ENCODE measurements at places on chromosomes 1 and 21. TPM values are rescaled to one million over a fixed set of nuclear protein-coding genes. Genes with fewer than 3 reads are reported as not detected.

PRAMEF6 gene
- total RNA-seq, result not detected

KCNA2 gene
- 0.75 TPM for total RNA-seq

GRCh38 chr1:234972411-234973191, 156.0 kb downstream of the TOMM20 start:
- no peak for DNase-seq

FAM151A gene
- total RNA-seq, result not detected

- no peak for DNase-seq
These were observed 33.6 kb downstream of the RUNX1 start for GRCh38 chr21:35015435-35016024.

GRCh38 chr1:67755160-67755559, 70.2 kb downstream of the GADD45A start:
- no peak for DNase-seq

DNA sequence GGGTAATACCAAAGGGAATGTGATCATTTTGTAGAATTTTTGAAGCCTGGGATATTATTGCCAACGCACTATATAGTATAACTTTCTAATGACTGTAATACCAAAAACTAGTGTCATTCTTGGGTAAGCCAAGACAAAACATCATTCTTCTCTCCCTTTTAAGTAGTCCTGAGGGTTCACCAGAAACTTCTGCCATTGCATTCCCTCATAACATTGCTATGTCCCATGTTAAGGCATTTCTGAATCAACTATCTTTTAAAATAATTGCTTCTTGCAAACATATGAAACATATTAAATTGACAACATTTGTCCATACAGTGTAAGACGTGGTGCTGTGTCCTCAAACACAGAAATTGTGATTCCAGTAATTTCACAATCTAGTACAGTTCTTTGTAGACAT, 29.9 kb upstream of the C1orf21 start:
- peak; percentile 76 for DNase-seq

DNA sequence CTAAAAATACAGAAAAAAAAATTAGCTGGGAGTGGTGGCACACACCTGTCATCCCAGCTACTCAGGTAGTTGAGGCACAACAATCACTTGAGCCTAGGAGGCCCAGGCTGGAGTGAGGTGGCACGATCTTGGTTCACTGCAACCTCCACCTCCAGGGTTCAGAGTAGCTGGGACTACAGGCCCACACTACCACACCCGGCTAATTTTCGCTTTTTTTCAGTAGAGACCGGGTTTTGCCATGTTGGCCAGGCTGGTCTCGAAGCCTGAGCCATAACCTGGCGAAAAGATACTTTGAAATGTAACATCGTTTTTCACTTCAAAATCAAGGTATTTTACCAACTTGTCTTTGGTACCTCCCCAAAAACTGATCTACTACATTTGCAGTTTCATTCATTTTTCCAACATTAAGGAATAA, 6.1 kb downstream of the GAS5 start:
- no peak for DNase-seq

DNA sequence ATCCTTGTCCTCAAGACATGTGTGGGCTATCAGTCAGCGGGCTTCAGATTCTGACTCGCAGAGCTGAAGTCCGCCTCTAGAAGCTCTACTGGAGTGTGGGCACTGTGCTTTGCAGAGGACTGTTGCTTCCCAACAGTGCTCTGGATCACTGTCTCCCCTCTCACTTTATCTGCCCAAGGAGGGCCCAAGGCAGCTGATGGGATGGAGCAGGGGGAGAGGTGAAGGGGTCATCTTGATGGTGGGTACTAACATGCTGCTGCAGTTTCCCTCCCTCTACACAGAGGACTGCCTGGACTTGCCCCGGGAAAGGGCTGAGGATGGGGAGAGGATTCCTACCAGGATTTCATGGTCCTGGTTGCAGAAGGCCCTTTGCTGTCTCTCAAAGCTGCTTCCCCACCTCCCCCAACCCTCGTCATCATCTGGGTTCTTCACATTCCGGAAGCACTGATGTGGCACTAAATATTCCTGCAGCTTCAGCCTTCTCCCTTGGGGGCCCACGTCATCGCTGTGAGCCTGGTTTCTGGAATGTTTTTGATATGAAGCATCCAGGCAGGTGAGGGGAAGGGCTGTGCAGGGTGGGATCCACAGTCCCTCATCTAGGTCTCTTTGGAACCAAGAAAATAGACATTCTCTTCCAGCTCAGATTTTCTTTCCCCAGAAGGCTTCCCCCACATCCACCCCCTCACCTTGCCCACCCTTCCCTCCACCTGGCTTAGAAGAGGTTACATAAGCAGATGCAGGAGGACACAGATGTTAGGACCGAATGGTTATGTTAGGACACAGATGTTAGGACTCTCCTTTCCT, 23.2 kb downstream of the NUAK2 start:
- DNase-seq, result peak; percentile 30

OR10Z1 gene
- total RNA-seq, result not detected

DNA sequence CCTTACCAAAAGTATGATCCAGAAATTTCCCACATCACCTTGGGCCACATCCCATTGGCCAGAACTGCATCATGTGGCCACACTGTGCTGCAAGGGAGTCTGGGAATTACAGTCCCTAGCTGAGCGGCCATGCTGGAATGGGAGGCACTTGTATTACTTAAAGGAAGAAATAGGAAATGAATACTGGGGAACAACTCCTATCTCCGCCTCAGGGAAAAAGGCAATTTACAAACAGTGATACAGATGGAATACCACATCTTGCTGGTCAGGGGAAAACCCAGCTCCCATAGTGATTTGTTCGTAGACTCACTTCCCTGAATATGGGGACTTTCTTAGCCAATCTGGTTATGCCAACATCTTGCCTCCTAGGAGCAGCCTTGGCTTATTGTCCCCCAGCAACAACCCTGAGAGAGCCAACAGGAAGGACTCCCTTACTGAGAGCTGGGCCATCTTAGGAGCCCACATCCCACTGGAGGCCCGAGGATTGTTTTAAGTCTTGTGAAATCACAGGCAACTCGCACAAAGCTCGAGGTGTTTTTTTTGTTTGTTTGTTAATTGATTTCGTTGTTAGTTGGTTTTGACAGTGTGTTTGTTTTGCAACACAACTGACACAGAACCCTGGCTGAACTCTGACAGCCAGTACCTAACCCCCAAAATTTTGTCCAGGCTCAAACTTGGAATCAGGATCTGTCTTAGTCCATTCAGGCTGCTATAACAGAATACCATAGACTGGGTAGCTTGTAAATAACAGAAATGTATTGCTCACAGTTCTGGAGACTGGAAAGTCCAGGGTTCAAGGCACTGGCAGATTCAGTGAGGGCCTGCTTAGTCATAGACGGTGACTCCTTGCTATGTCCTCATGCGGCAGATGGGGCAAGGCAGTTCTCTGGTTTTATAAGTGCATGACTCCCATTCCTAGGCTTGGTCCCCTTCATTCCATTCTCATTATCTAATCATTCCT, 14.9 kb downstream of the CDA start:
- no peak for DNase-seq

DNA sequence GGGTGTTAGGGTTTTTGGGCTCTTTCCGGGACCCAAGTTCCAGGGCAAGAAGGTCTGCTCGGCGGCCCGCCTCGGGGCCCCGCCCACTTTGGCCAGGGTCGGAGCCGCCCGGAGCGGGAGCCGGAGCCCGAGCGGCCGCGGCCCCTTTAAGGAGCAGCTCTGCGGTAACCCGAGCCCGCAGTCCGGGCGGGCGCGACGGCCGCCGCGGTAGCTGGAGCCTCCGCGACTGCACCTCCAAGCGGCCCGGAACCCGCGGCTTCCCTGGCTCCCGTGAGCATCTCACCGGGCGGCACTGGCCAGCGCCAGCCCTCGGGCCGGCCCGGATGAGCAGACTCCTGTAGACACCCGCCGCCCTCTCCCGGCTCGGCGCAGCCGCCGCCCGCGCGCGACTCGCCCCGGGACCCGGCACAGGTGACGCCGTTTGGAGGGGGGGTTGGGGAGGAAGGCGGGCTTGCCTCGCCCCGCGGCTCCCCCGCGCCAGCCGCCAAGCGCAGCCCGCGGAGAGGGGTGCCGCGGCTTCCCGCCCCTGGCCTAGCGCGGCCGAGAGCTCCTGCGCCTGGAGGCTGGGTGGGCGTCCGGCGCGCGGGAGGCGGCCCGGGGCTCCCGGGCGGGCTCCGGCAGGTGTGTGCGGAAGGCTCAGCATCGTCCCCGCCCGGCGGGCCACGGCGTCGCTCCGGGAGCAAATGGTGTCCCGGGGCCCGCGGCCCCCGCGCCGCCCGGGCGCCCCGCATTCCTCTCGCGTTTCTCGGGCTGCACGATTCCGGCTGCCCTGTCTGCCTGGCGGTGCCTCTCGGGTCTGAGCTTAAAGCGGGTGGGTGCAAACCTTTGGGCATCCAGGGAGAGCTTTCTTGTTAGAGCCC, at the start of gene TLCD4:
Gene TLCD4 (plus strand): TSS at position 149 of the 860 bp plus-strand sequence. CDS start 26,547 bp downstream, outside the sequence.
- DNase-seq, result peak; percentile 77

DNA sequence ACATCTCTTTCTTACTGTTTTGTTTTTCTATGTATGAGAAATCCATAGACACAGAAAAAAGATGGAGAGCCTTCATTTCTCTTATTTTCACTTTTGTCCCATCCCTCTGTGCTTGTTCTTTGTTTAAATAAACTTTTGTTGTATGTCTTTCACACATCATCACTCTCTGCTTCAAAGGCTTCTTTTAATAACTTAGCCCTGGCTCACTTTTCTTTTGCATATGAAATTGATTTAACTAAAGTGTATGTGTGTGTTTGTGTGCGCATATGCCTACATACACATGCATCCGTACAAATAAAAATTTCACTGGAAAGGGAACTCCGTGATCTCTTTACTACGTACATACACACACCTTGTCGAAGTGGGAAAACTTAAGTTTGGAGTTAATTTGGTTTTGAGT, 168.6 kb downstream of the NFIA start:
- DNase-seq, result no peak

DMRTB1 gene
- total RNA-seq, result not detected

ARMH1 gene
- total RNA-seq, result 1.6 TPM

DNA sequence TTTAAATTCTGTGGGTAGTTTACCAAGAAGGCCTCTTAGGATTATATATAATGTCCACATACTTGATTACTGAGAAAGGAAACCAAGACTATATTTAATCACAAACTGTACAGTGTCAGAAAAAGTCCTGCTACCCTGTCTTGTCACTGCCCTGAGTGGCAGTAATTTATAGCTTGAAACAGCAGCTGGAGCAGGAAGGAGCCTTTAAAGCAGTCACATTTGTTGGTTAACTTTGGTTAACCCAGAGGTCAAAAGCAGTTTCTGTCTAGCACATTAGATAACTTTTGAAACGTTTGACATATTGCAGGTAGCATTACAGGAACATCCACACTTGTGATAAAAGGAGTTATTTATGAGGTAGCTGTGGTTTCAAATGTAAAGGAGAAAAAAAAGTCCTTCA, 161.7 kb downstream of the ROR1 start:
- DNase-seq, result no peak

DNA sequence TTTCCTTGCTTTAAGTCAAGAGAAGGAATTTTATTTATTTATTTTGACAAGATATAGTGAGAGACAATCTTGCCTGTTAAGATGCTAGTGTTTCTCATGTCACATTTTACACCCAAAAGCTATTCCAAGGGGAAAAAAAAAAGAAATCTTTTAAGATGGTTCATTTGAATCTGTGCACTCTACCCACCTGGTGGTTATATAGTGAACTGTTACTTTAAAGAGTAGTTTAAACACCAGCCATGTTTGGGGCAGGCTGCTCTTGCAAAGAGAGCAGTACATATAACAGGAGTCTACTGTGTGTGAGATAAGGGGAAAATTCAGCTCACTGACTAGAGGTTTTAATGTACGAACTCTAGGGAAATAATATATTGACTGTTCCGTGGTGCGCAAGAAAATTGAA, 3.3 kb upstream of the ELAVL4 start:
- DNase-seq, result no peak

GRCh38 chr21:45839274-45839673, 142.3 kb upstream of the COL6A1 start:
- no peak for DNase-seq

GRCh38 chr1:59690171-59690930, 124.4 kb upstream of the HOOK1 start:
- DNase-seq, result no peak

NHLH2 gene
- not detected for total RNA-seq

AURKAIP1 gene
- 74.8 TPM for total RNA-seq

LCE1F gene
- total RNA-seq, result not detected

AADACL4 gene
- 0.04 TPM for total RNA-seq

- DNase-seq, result no peak
These were observed 90.9 kb upstream of the RGS18 start for GRCh38 chr1:192067360-192067759.

- no peak for DNase-seq
These were observed 37.8 kb downstream of the MIS18A start for GRCh38 chr21:32240851-32241687.

DNA sequence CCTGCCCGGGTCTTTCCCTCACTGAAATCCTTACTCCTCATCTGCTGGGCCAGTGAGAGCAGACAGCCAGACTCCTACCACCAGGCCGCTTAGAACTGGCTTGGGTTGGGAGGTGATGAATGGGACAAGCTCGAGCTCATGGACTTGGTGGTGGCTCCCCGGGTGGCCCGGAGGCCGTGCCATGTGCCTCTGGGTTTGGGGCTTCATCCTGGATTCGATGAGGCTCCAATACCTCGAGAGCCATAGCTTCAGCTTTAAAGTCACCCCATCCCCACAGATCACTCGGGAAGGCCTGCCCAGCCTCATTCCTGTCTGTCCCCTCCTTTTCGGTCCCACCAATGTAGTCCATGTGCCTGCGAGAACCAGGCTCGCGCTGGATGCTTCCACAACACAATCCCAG, 51.5 kb downstream of the MYOM3 start:
- no peak for DNase-seq

GRCh38 chr1:200525090-200525987, 95.2 kb downstream of the KIF14 start:
- peak; percentile 94 for DNase-seq

DNA sequence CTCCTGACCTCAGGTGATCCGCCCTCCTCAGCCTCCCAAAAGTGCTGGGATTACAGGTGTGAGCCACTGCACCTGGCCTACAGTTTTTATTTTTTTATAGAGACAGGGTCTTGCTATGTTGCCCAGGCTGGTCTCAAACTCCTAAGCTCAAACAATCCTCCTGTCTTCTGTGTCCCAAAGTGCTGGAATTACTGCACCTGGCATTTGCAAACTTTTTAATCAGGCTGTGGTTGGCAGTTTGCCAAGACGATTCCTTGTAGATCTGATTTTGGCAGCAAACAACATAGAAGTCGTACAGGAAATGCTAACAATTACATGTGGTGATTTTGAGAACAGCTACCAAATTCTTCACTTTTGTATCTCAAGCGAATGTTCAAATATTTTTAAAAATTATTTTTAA, 10.1 kb downstream of the RBP7 start:
- DNase-seq, result peak; percentile 61

GJB5 gene
- total RNA-seq, result not detected

DNA sequence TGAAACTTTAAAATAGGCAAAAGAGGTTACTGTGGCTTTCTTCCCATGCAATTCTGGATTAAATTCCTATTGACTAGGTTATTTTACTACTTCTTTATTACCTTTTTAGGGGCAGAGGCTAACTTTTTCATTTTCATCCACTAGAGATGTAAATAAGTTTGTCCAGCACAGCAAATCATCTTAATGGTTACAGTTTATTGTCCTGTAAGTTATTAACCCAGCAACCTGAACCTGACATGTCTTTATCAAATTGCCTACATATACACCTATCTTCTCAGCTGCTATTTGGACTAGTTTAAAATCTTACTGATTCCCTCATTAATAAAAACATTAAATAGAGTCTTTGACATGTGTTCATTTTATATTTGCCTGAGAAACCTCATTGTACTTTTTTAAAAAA, 6.9 kb upstream of the SCYL3 start:
- DNase-seq, result no peak
